ENCODE measurements at places on chromosomes 13 and 19.

- DNase-seq = no peak
Observed at GRCh38 chr13:49549289-49549688, 36.1 kb downstream of the RCBTB1 start.

GRCh38 chr13:63088226-63088625 is 1672.6 kb upstream of the PCDH20 start:
- DNase-seq = no peak

DNA sequence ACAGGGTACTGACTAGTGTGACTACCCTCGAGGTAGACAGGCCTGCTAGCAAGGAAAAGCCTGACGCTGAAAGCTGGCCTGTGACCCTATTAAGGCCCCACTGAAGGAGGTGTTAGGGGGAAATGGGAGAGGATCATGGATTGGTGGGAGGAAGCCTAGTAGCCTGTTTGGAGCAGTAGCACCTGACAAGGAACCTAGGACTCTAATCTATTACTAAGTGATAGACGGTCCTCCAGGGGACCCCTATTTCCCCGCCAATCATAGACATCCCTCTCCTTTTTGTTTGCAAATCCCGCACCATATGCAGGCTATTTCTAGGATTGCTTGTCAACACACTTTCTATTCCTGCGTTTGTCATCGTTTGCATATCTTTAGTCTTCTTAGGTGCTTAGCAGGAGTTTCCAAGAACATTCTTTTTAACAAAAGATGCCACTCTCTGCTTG is 1338.8 kb upstream of the MIR17HG start:
- no peak for DNase-seq

- DNase-seq = no peak
Observed at GRCh38 chr13:110343241-110343865, 36.3 kb downstream of the COL4A2 start.

- DNase-seq = no peak
Observed at GRCh38 chr19:14375055-14375581, 6.1 kb upstream of the ADGRE5 start.

DNA sequence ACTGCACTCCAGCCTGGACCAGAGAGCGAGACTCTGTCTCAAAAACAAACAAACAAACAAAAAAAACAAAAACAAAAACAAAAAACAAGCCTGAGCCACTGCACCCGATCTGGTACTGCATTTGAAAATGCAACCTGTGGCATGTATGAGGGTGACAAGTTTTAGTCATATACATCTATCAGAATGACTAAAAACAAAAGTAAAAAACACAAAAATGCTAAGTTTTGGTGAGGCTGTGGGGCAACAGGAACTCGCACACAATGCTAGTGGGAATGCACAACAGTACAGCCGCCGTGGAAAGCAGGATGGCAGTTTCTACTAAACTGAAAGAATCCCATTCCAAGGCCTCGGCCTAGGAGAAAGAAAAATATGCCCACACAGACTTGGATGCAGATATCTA is 7.8 kb downstream of the EBPL start:
- no peak for DNase-seq

DNA sequence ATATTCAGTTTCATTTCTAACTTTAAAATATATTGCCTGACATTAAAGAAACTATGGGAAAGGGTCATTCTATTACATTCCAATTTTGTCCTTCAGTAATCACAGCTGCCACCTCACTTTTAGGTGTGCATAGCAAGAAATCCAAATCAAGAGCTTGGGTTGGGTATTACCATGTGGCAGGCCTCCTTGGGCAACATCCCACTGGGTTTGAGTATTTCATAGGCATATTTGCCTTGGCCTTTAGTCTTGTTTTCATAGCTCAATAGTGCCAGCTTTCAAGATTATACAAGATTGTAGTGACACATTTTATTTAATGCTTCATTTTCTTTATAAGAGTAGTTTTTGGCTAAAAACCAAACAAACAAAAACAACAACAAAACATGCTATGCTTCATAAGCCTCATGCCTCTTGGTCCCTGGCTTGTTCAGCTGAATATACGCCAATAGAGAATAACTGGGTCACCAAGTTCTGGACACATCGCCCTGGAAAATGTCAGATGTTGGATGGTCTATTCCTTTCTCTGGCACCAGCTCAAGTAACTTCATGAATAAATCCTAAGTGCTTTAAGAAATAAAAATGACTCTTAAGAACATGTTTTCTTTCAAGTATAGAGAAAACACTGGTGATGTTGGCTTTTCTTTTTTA is 167.4 kb upstream of the STARD13 start:
- DNase-seq = no peak

GRCh38 chr13:112062072-112062567 is 4.8 kb upstream of the SOX1 start:
- DNase-seq = no peak

GRCh38 chr19:30148039-30148790 is 206.2 kb downstream of the URI1 start:
- DNase-seq = no peak
